Panc1 (cell line): ENCODE measurements at places on chromosomes 1 and 21. TPM values are rescaled to one million over a fixed set of nuclear protein-coding genes. Genes with fewer than 3 reads are reported as not detected.

DNA sequence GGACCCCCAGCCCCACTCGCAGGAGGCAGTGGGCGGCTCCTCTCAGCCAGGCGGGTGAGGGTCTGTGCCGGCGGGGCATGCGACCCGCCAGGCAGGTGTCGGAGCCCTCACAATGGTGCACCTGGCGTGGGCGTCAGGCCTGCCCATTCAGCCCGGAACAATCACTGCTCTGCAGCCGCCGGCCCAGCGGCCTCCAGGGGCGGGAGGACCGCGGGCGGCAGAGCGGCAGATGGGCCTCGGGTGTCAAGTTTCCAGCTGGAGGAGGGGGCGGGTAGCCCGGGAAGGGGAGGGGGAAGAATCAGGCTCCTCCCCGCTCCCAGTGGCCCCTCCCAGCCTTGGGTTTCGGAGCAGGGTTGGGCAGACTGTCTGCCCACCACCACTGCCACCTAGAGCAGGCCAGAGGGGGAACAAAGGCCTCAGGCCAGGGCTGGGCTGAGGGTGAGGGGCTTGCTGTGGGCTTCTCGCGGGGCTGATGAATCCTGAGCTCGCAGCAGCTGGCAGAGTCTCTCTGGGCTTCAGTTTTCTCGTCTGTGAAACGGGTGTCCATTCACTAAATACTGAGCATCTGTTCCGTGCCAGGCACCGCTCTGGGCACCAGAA is 39.5 kb upstream of the CASZ1 start:
- DNase-seq, result no peak
- H3K4me1 ChIP-seq, result no peaks in the 10 kb centered on the region
- H3K27me3 ChIP-seq, result no peaks in the 10 kb centered on the region
- H3K27ac ChIP-seq, result no peak overlapping the region

DNA sequence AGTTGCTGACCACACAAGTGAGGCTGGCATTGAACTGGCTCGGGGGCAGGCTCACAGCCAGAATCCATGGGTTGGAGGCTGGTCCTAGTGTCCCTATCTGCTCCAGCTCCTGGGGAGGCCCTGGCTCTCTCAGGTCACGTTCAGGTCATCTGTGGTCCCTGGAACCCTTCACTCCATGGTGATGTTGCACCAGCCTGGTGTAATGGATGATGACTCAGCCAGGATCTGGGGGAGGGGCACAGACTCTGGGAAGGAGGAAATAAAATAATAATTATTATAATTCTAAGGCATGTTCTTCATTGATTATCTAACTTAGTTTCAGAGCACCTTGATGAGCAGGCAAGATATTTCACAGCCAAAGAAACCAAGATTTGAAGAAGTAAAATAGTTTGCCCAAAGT is 26.6 kb upstream of the FCRL4 start:
- no peak overlapping the region for H3K4me3 ChIP-seq
- H3K36me3 ChIP-seq, result no peaks in the 10 kb centered on the region

GRCh38 chr1:81547912-81548303 is 252.8 kb upstream of the ADGRL2 start:
- DNase-seq, result no peak
- no peak overlapping the region for H3K4me3 ChIP-seq
- H3K4me1 ChIP-seq, result no peaks in the 10 kb centered on the region
- H3K27me3 ChIP-seq, result no peaks in the 10 kb centered on the region
- H3K36me3 ChIP-seq, result no peaks in the 10 kb centered on the region

DNA sequence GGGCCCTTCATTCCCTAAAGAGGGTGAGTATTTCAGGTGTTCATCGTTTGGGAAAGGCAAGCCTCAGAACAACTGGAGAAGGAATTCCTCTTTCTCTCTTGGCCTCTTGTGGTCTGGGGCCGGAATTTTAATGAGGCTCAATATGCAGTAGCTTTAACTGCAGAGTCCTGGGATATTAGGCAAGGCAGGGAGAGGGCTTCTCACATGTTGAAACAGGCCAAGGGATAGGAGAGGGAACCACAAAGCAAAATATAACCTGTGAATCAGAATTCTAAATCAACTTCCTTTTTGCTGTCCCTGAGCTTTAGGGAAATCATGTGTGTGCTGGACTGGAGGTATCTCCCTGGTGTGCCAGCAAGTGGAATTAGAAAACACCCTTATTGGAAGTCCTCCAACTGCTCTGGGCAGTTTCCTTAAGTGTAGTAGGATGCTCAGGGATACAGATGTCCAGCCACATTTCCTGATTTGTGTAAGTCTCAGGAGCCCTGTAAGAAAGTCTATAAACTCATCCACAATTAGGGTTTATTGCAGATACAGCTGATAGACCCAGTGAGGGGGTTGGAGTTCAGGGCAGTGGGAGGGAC is 215.8 kb upstream of the ZRANB2 start:
- DNase-seq, result no peak
- H3K4me1 ChIP-seq, result no peaks in the 10 kb centered on the region
- no peaks in the 10 kb centered on the region for H3K36me3 ChIP-seq
- H3K27me3 ChIP-seq, result no peaks in the 10 kb centered on the region

DNA sequence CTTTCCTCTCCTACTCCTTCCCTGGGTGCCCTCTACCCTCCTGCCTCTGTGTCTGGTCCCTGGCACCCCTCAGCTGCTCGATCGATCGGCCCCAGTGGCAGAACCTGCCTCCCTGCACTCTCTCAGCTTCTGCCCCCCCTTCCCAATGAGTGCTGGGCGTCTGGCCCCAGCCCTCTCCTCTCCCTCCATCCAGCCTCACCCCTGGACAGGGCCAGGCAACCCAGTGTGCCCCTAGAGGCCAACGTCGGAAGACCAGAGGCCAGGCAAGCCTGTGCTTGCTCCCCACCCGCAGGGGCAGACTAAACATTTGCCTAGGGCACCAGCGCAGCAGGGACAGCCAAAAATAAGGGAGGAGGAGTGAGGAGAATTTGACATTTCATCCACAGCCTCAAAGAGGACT is 43.5 kb downstream of the LGR6 start:
- H3K4me3 ChIP-seq, result no peak overlapping the region
- H3K4me1 ChIP-seq, result peaks cover 24% of the 10 kb centered on the region
- peak overlapping the region; percentile 11; the same call in 1 of the 2 replicates for H3K27ac ChIP-seq
- no peaks in the 10 kb centered on the region for H3K36me3 ChIP-seq

DNA sequence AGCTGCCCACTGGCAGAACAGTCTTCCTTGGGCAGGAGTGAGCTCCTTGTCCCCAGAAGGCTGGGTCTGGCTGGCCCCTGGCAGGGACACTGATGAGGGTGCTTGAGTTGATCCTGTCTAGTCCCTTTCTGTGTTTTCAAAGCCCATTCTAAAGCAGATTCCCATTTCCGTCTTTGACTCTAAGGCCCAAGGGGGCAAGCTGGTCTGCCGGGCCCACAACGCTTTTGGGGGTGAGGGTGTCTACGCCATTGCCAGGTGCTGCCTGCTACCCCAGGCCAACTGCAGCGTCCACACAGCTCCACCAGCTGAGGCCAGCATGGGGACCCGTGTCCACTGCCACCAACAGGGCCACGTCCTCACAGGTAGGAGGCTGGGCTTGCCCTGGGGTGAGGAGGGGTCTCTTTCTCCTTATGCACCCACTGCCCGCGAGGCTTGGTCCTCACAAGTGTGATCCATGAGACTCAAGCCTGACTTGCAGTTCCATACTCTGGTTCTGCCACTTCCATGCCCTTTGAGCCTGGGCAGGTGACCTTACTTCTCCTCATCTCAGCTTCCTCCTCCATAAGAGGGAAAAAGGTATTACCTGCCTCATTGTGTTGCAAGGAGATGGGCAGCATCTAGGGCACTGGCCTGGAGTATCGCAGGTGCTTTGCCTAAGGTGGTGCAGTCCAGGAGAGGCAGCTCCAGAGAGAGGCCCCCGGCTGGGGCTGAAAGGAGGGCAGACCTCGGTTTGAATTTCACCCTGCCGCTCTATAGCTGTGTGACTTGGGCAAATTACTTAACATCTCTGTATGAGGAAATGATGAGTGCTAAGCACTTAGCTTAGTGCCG is 20.2 kb downstream of the PCSK9 start:
- H3K4me3 ChIP-seq, result no peak overlapping the region
- H3K27me3 ChIP-seq, result no peaks in the 10 kb centered on the region
- DNase-seq, result no peak

DNA sequence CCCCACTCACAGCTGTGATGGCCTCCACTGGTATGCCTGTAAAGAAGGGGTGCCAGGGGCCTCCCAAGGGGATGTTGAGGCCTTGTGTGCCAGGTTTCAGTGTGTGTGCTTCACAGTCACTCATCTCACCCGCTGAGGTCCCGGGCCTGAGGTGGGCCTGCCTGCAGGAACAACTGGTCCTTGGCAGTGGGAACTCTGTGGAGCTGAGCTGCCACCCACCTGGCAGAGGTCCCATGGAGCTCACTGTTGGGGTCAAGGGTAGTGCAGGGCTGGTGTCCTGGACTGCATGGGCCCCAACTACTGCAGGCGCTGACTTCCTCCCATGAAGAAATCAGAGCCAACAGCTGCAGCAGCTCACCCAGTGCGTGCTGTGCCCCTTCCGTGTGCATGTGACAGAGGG is 17.3 kb upstream of the ZNF678 start:
- H3K4me1 ChIP-seq, result peaks cover 4% of the 10 kb centered on the region
- DNase-seq, result no peak
- H3K27me3 ChIP-seq, result no peaks in the 10 kb centered on the region
- H3K27ac ChIP-seq, result no peak overlapping the region
- no peaks in the 10 kb centered on the region for H3K36me3 ChIP-seq
- H3K4me3 ChIP-seq, result no peak overlapping the region

DNA sequence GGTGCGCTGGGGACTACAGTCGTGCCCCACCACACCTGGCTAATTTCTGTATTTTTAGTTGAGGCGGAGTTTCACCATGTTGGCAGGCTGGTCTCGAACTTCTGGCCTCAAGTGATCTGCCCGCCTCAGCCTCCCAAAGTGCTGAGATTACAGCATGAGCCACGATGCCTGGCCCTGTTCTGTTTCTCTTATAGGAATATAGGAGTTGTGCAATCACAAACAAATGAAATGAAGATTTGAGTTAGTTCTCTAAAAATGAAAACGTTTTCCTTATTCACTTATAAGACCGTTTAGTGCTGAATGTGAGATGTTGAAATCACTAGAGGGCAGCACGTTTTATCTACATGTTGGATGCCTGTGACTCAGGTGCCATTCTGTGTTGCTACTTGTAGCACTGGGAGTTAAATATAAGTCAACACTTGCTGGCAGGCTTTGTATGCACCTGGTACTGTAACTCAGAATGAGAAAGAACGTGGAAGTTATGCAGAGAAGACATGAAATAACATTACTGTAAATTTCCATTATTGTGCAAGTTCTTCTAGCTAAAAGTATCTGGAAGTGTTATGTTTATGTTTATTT is 45.8 kb downstream of the MIGA1 start:
- H3K27me3 ChIP-seq, result no peaks in the 10 kb centered on the region
- H3K27ac ChIP-seq, result no peak overlapping the region
- no peak overlapping the region for H3K4me3 ChIP-seq
- H3K36me3 ChIP-seq, result no peaks in the 10 kb centered on the region

- peaks cover 5% of the 10 kb centered on the region; the same call in 1 of the 2 replicates for H3K4me1 ChIP-seq
- H3K27me3 ChIP-seq, result no peaks in the 10 kb centered on the region
- peak overlapping the region; percentile 18; the same call in 1 of the 2 replicates for H3K27ac ChIP-seq
- peak overlapping the region; percentile 54 for H3K4me3 ChIP-seq
Measured at GRCh38 chr1:50873458-50874187, 86.4 kb downstream of the FAF1 start.

DNA sequence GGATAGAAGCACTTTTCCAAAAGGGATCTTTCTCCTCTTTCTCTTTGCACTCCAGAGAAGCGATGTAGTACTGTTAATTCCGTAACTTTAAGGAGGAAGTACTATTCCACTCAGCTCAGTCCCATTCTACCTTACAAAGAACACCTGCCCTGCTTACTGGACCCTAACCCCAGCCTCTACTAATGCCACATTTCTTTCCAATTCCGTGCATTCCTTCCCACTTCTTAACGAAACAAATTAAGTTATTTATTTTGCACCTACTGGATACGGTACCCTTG is 511 bp downstream of the NDC1 start:
- H3K36me3 ChIP-seq, result no peaks in the 10 kb centered on the region; the same call in 1 of the 2 replicates
- DNase-seq, result no peak
- peak overlapping the region; percentile 99 for H3K4me3 ChIP-seq
- H3K4me1 ChIP-seq, result peaks cover 16% of the 10 kb centered on the region; the same call in 1 of the 2 replicates
- peak overlapping the region; percentile 93 for H3K27ac ChIP-seq
- no peaks in the 10 kb centered on the region for H3K27me3 ChIP-seq

DNA sequence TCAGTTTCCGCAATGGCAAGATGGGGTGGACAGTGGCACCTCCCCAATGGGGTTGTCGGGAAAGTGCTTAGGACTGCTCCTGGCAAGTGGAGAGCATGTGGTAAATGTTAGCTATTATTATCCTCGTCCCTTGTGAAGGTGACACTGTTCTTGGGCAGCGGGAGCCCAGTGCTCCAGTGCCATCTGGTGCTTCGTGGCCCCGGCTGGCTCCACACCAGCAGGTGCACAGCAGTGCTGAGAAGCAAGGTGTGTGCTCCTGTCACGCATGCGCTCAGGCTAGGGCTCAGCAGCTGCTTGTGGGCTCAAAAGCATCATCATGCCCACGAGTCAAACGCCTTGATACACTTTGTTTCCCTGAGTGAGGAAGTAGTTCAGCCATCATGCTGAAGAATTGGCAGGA is 24.9 kb upstream of the KCNC4 start:
- H3K27me3 ChIP-seq, result no peaks in the 10 kb centered on the region
- H3K4me1 ChIP-seq, result peaks cover 5% of the 10 kb centered on the region
- no peak overlapping the region for H3K27ac ChIP-seq
- H3K36me3 ChIP-seq, result no peaks in the 10 kb centered on the region

DNA sequence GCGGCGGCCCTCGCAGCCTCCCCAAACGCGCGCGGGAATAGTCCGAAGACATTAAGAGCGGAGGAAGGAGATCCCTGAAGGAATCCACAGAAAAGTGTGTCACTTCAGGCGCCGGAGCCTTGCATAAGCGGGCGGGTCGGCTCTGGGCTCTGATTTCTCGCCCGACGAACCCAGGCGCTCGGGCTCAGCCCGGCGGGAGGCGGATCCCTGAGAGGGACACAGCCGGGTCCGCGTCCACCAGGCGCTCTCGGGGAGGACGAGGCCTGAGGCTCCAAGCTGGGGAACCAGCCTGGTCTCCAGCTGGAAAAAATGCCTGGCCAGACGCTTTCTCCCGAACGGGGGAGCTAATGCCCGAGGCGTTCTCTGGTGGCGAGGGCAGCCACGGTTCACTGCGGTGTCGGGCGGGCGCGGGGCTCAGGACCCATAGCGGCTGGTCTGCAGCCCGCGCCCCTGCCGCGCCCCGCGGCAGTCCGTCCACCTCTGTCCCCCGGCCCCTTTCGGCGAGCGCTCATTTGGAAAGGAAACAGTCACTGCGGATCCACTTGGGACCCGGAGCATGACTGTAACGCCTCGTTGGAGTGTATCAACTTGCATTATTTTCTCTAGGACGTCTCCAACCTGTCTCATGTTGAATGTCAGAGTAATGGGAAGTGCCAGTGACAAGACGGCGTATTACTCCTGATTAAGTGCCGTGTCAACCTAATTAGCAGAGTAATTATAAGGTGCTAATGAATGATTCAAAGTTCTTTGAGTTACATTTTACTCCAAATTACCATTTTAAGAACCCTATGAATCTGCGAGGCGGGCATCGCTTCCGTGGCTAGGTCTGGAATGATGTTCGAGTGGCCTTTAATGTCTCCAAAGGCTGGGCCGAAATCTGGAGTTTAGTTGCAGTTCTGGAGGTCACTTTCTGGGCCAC is 1.6 kb upstream of the BARHL2 start:
- H3K4me3 ChIP-seq, result no peak overlapping the region
- no peaks in the 10 kb centered on the region for H3K4me1 ChIP-seq
- H3K36me3 ChIP-seq, result no peaks in the 10 kb centered on the region
- DNase-seq, result no peak

GRCh38 chr1:26820784-26821269 is 5.7 kb upstream of the ZDHHC18 start:
- H3K4me3 ChIP-seq, result no peak overlapping the region
- no peaks in the 10 kb centered on the region for H3K27me3 ChIP-seq
- no peak for DNase-seq
- H3K36me3 ChIP-seq, result no peaks in the 10 kb centered on the region

Gene LRRC53
- not detected for total RNA-seq

Gene DIO1
- 0.28 TPM for total RNA-seq

Gene EFNA1
- total RNA-seq, result 23.8 TPM

Gene DISP1
- total RNA-seq, result 4.2 TPM

Gene CNKSR1
- total RNA-seq, result 13.7 TPM

Gene CD244
- total RNA-seq, result not detected

Gene HMGN1
- 293 TPM for total RNA-seq

Gene PRAMEF11
- total RNA-seq, result not detected

Gene SLC25A34
- total RNA-seq, result 0.64 TPM
